ENCODE measurements at places on chromosomes 13 and 19.

GRCh38 chr19:3323658-3324057 lies 42.7 kb upstream of the NFIC start:
- DNase-seq: no peak

GRCh38 chr19:45305421-45305820 lies 17.3 kb downstream of the CKM start:
- no peak for DNase-seq

DNA sequence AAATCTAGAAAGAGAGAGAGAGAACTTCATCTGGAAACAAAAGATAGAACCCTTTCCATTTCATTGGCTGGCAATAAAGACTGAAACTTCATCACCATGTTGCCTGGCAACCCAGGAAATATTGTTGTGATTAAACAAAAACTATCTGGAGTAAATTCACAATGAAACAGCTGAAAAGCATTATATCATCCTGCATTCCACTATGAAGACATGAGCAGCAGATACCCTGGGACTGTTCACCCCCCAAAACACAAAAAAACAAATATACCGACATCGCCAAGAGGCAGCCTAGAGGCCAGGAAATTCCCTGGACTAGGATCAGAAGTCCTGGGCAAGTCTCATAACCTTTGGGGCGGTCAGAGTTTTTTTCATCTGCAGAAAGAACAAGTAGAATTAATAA lies 158.3 kb downstream of the FOXO1 start:
- DNase-seq: no peak

DNA sequence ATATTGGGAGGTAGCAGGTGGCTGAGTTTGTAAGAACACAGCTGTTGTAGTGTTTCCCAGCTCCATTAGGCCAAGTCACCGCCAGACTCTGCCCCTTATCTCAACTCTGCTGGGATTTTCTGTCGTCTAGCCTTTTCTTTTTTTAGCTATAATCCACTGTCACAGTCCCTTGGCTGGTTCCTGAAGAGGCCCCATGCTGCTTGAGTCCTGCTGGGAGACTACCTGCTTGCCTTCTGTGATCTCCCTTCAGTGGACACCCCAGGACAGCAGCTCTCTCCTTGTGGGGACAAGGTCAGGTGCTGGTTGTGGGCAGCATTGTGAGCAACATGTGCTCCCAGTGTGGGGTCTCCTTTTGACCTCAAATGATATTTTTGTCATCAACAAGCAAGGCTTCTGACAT lies 195.0 kb upstream of the ATXN8OS start:
- DNase-seq: no peak

- no peak for DNase-seq
These were observed 5.0 kb downstream of the APC2 start for GRCh38 chr19:1455002-1455335.

DNA sequence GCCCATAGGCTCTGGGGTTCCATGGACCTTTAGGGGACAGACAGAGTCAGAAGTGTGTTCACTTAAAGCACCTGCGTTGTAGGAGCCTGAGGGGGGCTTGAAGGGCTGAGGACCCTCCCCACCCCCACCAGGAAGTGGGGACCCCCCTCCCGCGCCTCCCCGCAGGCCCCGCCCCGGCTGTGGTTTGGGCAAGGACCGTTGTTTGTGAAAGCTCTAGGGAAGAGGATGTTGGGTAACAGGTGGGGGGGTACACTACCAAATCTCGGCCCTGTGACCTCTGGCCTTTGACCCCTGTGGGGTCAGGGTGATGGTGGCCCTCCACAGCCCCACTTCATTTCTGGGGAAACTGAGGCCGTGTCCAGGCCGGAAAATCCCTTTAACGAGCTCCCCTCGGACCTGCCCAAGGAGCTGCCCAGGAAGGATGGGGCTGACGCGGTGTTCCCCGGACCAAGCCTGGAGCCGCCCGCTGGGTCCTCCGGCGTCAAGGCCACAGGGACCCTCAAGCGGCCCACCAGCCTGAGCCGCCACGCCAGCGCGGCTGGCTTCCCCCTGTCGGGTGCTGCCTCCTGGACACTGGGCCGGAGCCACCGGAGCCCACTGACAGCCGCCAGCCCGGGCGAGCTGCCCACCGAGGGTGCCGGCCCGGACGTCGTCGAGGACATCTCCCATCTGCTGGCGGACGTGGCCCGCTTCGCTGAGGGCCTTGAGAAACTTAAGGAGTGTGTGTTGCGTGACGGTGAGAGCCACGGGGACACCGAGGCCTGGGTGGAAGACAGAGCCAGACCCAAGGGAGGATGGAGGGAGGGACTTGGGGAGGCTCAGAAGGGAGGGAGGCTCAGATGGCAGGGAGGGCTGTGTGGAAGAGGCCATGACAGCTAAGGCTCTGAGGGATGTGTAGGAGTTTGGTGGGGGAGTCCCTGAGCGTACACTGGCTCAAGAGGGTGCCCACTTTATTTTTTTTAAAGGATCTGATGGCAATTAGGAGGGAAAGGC lies 1.3 kb downstream of the ARHGAP45 start:
- no peak for DNase-seq

GRCh38 chr13:91154558-91155353 lies 192.7 kb upstream of the MIR17HG start:
- no peak for DNase-seq

- no peak for DNase-seq
These were observed 19.8 kb upstream of the TCF3 start for GRCh38 chr19:1672038-1672768.

- no peak for DNase-seq
These were observed 1444.2 kb upstream of the SLC10A2 start for GRCh38 chr13:104510422-104510821.

DNA sequence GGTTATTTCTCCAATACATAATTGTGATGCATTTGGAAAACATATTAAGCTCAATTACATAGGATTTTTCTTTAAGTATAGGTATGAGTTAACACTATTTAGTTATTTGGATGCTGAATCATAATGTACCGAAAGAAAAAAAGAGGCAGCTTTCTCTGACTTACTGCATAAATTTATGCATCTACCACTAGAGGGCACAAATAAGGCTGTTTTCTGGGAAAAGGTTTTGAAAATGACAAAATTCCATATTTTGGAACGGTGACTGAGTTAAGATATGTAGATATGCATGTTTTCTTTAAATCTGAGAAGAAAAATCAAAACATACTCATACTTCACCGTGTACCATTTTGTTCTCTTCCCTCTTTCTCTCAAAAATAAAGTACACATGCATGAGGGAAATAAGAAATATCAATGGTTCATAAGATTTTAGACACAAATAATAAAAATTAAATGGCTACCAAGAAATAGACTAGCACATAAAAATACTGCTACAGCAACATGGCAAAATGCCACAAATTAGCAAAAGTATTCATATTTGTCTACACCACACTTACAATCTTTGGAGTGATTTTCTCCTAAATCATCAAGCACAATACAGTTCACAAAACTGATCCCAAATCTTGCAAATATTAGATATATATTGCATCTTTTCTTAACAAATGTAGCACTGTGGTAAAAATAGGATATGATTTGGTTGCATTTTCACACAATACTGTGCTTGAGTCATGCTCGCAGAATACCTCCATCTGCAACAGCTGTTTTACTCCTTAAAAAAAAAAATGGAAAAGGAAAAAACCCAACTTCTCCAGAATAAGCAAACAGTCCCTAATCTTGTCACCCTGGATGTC lies 260.0 kb downstream of the FGF14 start:
- DNase-seq: peak; percentile 8

GRCh38 chr19:28554321-28555091 lies 658.4 kb downstream of the UQCRFS1 start:
- DNase-seq: no peak

GRCh38 chr13:87453244-87453643 lies 217.9 kb upstream of the SLITRK5 start:
- no peak for DNase-seq

- DNase-seq: no peak
These were observed 1109.0 kb downstream of the EFNB2 start for GRCh38 chr13:105426441-105426840.

GRCh38 chr19:3784607-3785450 lies 1.4 kb downstream of the MATK start:
- no peak for DNase-seq

GRCh38 chr19:14487370-14488125 lies 8.4 kb downstream of the GIPC1 start:
- no peak for DNase-seq

- DNase-seq: no peak
These were observed 1413.8 kb upstream of the PCDH20 start for GRCh38 chr13:62829486-62829885.

DNA sequence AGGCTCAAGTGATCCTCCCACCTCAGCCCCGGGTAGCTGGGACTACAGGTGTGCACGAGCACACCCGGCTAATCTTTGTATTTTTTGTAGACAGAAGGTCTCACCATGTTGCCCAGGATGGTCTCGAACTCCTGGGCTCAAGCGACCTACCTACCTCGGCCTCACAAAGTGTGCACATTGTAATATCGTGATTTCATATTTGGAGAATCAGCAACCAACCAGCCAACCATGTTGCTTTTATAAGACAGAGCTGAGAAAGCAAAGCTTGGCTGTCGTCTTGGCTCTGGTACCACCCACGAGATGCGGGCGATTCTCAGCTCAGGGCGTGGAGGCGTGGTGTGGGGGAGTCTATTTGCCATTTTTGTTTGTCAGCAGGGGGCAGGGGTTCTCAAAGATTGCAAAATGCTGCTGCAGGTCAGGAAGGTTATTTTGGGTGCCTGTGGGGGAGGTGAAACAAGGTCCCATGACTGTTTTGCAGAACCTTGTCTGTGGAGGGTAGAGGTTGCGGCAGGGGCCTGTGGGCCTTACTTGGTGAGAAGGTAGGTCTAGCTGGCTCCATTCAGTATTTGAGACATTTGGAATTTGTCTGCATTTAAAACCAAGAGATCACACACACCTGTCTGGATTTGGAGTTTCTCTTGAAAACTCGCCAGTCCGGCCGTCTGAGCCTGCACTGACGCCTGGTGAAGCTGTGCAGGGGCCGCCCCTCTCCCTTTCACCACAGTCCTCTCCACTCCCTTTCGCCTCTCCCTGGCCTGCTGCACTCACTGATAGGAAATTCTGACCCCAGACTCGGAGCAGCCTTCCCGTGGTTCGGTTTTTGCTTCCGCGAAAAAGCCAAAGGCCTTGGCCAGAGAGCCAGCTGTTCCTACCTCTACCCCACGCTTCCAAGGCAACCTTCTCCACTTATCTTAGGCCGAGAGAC lies 15.4 kb downstream of the TNFAIP8L1 start:
- no peak for DNase-seq

GRCh38 chr13:29861694-29862110 lies 11.3 kb upstream of the UBL3 start:
- no peak for DNase-seq

DNA sequence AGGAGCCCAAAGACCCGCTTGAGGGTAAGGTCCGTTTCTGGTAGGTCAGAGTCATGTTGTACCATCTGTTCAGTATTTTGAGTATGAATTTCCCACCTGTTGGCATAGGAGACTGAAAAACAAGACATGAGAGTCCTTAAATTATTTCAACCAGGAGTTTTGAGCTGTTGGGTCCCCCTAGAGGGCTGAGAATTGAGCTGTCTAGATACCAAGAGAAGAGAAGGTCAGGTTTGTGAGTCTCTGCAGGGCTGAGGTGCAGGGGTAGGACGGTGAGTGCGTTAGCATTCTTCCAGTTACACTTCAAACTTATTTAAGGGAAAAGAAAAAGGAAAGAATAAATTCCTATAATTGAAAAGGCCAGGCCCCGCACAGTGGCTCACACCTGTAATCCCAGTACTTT lies 5.0 kb downstream of the CBLC start:
- DNase-seq: no peak

DNA sequence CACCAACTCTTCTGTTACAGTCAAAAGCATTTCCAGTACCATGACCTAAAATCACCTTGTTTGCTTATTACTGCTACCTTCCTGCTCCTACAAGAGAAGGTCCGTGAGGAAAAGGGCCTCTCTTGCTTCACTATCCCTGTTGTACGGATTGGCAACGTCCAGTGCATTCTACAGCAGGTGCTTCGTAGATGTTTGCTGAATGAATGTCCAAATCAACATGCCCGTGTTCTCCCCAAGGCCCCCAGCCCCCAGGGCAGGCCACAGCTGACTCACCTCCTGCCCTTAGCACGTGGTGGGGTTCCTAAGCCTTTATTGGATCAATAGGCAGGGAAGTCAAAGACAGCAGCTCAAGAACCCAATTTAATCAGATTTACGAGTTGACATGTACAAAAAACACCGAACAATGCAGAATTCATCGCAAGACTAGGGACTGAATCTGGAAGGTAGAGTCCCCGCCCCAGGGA lies 5.5 kb upstream of the NAPA start:
- DNase-seq: no peak

DNA sequence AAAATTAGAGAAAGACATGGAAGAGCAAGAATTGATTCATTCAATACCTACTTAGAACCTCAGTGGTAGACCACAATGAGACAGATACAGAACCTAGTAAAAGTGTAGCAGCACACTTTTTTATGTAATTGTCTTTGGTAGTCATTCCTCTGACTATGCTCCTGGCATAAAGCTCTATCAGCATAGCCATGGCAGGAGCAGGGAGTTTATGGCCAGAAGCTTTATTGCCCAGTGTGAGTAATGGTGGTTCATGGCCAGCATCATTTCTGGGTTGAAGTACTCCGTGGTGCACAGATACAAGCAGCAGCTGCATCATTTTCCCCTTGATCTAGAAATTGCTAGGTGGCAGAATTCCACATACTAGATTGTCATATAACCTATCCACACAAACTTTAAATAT lies 352.6 kb downstream of the TBC1D4 start:
- DNase-seq: no peak

DNA sequence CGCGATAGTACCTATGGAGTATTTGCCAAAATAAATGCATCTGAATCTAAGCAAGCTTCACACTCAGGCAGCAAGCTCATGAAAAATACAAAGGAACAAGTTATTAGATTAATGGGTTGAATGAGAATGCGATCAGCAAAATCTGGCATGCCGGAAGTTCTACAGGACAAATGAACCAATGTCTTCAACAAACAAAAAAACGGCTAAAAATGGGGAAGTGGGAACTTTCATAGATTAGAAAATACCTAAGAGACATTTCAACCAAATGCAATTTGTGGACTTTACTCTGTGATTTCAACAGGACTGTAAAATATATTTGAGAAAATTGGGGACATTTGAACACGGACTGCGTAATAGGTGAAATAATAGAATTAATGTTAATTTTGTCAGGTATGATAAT lies 22.4 kb upstream of the RNASEH2B start:
- DNase-seq: no peak

DNA sequence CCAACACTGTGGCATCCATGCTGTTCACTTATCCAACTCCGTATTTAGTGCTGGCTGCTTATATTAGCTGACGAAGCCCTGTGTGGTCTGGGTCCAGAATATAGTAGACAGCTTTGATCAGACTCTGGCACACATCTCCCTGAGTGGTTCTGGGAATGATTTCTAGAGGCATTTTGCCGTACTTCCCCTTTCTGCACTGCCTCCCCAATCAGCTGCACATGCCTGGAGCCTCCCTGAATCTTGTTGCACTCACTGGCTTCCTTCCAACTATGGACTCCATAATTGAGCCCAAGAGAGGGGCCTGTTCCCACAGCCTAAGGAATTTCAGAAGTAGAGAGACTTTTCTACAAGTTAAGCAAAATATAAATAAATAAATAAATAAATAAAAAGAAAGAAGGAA lies 30.4 kb upstream of the PCDH8 start:
- no peak for DNase-seq

GRCh38 chr19:33075519-33075918 lies 5.5 kb upstream of the GPATCH1 start:
- no peak for DNase-seq

Data from NCI-H774 (cell line).